ENCODE measurements at places on chromosomes 5 and 9.

DNA sequence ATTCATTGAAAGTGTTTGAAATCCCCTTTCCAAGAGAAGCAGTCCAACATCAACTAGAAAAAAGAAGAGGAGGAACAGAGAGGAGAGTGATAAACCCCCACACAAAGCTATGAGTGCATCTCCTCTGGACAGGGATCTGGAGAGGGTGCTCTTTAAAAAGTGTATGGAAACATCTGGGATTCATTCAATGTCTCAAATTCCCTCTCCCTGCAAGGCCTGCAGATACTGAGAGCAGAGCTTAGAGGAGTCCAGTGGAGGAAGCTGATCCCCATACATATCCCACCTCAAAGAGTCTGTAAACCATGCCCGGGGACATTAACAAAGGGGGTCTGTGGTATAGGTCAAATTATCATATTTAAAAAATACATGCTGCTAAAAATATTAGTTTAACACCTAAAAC is 2.2 kb downstream of the SPOCK1 start:
- no peak for DNase-seq

DNA sequence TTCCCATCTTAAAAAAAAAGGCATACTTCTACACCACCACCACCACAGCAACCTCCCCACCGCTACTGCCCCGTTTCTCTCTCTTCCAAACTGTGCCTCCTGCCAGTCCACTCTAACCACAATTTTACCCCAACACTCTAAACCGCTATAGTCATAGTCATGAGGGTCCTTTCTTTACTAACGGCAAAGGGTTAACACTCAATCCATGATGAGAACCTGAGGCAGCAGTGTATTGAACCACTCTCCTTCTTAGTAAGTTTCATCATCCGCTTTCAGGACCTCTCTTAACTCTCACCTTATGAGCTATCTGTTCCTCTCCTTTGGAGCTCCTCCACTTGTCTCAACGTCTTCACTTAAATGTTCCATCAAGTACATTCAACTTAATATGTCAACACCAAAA is 34.0 kb downstream of the IDNK start:
- no peak for DNase-seq

DNA sequence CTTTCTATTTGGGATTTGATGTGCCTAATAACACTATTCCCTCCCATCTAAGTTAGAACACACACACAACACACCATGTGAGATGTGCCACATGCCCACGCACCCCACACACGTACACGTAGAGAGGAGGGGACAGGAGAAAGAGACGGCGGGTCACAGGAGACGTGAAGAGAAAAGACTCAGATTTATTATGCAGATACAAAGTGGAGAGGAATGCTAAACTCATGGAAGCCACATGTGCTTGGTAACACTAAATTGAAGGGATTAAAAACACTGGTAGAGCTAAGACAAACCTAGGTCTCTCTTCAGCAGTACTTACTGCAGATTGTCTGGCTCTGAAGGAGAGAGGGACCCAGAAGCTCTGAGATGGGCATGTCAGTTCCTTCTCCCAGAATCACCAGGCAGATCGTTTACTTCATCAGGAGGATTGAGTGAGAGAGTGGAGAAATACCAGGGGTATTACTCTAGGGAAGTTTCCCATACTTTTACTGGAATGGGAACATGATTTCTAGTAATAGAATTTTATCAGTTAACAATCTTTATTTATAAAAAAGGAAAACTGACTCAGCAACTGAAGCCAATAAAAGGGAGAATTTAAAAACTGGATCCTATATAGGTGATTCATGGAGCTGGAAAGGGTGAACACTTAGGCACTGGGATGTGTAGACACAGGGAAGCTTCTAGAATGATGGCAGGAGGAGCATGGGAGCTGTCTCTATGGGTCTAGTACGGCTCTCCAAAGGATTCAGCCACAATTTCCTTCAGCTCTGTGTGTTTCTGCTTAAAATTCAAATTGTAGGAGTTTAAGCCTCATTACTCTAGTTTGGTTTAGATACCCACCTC is 139.4 kb downstream of the MACIR start:
- DNase-seq, result peak; percentile 46

- peak; percentile 31 for DNase-seq
Observed at GRCh38 chr9:14768405-14769229, 46.1 kb upstream of the CER1 start.

- DNase-seq, result no peak
Observed at GRCh38 chr5:37860206-37860605, 20.4 kb upstream of the GDNF start.

DNA sequence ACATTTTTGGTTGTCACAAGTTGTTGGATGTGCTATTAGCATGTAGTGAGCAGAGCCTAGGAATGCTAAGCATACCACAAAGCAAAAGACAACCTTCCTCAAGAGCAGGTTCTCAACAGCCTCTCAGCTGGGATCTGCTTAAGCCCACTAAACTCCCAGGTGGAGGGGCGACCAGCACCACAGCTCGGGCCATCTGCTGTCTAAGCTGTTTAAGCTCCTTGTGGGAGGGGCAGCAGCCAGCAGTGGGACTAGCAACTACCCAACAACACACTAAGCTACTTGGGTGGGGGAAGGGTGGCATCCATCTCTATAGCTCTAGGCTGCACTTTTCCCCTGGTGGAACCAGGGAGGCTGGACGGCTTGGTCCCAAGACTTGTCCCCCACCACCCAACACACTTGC is 1052.7 kb upstream of the ARRDC3 start:
- DNase-seq, result no peak

DNA sequence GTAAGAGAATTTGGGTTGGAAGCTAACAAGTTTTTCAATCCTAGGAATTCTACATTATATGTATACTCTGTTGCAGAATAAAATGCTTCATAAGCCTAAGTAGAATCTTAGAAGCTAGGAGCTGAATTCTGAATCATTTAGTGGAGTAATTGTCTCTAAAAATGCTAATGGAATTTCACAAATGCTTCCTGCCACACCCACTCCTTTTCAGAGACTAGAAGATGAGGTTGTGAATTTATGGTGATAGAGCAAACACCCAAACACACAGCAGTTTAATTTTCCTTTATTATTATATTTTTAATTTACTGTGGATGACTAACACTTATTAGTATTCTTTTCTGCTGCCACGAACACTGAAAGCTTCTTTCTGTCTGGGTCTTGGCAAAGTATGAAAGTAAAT is 208.0 kb upstream of the PDE4D start:
- no peak for DNase-seq

DNA sequence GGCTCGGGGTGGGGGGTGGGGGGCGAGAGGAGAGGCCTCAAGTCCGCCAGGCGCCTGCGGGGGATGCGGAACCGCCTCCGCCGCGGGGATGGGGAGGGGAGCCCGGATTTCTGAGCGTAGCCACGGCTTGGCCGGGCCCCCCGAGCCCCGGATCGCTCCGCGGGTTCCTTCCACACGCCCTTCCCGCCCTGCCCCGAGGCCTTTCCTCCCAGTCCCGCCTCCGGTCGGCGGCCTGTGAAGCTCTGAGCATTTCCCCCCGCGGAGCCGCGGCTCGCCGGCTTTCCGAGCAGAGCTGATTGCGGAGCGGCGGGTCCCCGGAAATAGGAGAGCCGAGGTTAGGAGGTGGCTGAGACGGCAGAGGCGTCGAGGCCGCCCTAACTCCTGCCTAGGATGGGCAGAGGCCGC is 6.1 kb downstream of the IRX4 start:
- DNase-seq, result no peak

DNA sequence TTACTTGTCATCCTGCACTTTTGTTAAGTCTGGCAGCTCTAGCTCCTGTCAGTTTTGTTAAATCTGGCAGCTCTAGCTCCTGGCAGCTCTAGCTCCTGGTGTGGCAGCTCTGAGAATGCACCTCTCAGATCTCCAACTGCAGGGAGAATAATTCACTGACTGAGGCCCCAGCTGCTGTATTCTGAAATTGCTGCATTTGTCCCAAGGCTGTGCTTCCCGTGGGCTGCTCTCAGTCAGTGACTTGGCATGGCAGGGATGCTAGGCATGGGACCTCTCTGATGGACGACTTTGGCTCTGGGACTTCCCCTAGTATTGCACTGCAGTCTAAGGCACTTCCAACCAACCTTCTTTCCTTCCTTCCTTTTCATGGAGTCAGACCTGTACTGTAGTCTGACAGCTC is 475.7 kb downstream of the CCDC171 start:
- DNase-seq, result no peak

DNA sequence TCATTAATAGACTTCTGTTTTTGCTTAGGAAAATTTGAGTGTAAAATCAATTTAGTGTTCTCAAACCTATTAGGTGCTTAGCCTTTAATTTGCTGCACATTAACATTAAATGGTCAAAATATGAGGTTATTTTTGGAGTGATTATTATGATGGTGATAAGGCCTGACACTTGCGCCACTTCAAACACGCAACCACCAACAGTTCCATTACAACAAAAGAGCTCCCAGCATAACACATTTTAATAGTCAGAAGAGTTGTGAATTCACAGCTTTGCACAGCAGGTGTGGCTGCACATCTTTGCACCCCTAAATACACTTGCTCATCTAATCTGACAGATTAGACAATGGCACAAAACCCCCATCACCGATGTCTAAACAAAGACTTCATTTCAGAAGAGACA is 940.7 kb downstream of the NR2F1-AS1 start:
- DNase-seq, result no peak

DNA sequence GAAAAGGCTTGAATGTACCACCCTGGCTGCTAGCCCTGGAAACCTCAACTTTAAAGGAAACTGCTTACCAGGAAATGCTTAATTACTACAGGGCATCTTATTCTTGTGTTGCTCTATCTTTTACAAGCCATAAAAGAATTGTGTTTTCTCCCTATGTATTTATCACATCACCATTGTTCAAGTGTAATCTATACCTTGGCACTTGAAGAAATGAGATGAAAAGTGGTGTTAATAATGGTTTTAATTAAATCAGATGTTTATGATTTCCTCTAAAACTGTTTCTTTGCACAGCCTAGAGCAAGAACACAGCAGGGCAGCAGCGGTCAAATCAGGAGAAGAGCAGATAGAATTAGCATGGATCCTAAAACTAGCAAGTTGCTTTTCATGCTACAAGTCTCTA is 131.8 kb upstream of the RGMB start:
- no peak for DNase-seq

- DNase-seq, result no peak
Observed at GRCh38 chr5:172534229-172535107, 80.1 kb upstream of the SH3PXD2B start.

- no peak for DNase-seq
Observed at GRCh38 chr5:107554776-107555424, 115.8 kb downstream of the EFNA5 start.

DNA sequence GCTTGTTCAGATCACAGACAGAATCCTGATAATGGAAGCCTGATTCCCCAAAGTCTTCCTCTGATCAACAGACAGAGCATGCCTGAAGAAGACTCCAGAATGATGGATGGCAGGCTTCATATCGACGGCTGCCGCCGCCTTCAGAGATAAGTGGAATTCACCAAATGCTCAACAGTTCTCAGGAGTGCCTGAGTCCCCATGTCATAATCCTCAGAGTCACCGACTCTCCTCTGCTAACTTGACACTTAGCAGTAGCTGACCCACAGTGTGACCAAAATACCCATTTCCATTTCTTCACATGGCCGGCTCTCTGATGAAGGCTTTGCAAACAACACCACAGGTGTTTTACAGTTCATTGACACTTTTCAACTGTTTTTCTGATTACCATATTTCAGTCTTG is 58.7 kb downstream of the PRDM6 start:
- no peak for DNase-seq

DNA sequence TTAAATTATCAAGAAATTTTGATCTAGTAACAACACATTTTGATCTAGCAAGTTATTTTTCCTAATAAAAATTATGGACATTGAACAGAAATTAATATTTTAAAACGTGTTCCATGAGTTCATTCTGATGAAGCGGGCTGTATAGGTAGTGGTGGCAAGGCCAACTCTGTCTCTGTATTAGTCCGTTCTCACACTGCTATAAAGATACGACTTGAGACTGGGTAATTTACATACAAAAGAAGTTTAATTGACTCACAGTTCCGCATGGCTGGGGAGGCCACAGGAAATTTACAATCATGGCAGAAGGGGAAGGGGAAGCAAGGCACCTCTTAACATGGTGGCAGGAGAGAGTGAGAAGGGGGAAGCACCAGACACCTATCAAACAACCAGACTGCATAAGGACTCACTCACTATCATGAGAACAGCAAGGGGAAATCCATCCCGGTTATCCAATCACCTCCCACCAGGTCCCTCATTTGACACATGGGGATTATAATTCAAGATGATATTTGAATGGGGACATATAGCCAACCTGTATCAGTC is 61.2 kb downstream of the TMEM232 start:
- DNase-seq, result no peak

DNA sequence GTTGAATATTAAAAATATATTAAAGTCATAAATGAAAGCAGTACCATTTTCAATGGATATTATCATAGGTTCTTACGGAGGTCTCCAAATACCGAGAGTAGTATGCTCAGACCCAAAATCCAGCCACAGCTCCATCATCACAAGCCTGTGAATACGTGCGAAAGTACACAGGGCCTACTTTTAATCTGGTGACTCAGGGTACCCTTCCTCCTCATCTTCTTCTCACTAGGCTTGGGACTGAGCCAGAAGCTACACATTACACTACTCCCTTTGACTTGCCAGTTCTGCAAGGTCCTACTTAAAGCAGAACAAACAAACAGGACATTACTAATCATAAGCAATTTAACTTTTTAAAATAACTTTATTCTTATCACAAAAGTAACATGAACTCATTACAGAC is 7.6 kb upstream of the RIC1 start:
- no peak for DNase-seq

- no peak for DNase-seq
Observed at GRCh38 chr5:176154821-176155220, 83.4 kb upstream of the SIMC1 start.

- DNase-seq, result no peak
Observed at GRCh38 chr5:172834415-172835289, 601 bp downstream of the ERGIC1 start.

- no peak for DNase-seq
Observed at GRCh38 chr5:27093279-27093678, 54.9 kb upstream of the CDH9 start.

DNA sequence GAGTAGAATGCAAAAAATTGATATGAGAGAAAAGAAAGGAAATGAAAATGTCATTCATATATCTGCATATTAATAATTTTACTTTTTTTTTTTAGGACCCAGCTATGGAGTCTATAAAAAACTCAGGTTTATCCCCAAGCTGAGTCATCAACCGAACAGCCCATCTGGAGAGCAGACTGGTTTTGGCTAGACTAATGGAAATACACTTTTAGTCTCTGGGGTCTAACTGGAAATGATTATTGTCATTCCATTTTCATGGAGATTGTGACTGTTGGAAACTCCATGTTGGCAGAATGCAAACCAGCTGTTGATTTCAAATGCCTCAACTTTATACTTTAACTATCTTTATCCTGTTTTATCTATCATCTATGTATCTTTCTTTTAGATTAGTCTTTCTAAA is 28.7 kb downstream of the ANXA1 start:
- peak; percentile 51 for DNase-seq

GRCh38 chr5:141172381-141173204 is at the start of gene PCDHB7:
Gene PCDHB7 (plus strand): TSS chr5:141172644. CDS start chr5:141172836, 192 bp downstream.
- DNase-seq, result no peak

- DNase-seq, result no peak
Observed at GRCh38 chr5:93717162-93717561, 24.2 kb downstream of the POU5F2 start.

Data from GM04504 (cell line).